Suppressor macrophage treated with lipopolysaccharide for 4 hours (primary cell): ENCODE measurements at places on chromosomes 4 and X.

- DNase-seq = no peak
Measured at GRCh38 chrX:105553118-105553517, 269.2 kb upstream of the NRK start.

DNA sequence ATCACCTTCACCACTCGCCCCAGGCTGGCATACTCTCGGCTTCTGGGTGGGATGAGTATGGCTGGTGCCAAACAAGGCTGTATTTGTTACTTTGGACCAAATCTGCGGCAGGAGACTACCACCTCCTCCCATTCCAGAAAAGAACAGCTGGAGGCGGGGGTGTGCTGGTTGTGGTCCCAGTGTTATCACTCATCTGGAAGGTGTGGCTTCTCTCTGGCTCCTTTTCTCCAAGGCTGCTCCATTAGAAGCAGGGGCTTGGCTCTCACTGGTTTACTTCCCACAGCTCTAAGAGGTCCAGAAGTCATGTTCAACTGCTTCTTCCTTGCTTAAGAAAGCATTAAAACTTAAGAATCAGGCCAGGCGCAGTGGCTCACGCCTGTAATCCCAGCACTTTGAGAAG is 2.6 kb upstream of the TRIML2 start:
- no peak for DNase-seq

GRCh38 chr4:53788621-53789020 is 197.3 kb upstream of the LNX1 start:
- DNase-seq = no peak

DNA sequence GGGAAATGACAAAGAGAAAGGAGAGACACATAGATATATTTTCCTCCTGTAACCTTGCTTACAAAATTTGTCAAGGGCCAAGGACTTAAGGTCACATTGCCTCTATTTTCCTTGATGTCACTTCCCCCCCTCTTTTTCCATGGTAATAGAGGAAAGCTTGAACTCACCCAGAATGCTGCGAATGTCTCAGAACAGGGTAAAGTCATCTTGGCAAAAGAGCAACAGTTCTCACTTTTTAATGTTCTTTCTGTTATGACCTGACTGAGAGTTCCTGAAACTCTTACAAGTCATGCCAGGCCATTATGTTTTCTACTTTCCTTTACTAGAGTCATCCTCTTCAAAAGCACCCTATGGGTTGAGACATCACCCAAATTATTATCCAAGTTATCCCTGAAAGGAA is 50.7 kb upstream of the PRDM5 start:
- no peak for DNase-seq

GRCh38 chrX:29858714-29859113 is 356.6 kb upstream of the MAGEB2 start:
- DNase-seq = no peak

GRCh38 chrX:48968377-48968776 is 3.3 kb downstream of the KCND1 start:
- DNase-seq = no peak

- no peak for DNase-seq
Measured at GRCh38 chrX:110015032-110015431, 12.1 kb downstream of the TMEM164 start.

GRCh38 chrX:153953342-153953830 is 8.9 kb upstream of the RENBP start:
- peak; percentile 66 for DNase-seq

GRCh38 chrX:95040104-95040503 is 1366.1 kb downstream of the FAM133A start:
- no peak for DNase-seq

DNA sequence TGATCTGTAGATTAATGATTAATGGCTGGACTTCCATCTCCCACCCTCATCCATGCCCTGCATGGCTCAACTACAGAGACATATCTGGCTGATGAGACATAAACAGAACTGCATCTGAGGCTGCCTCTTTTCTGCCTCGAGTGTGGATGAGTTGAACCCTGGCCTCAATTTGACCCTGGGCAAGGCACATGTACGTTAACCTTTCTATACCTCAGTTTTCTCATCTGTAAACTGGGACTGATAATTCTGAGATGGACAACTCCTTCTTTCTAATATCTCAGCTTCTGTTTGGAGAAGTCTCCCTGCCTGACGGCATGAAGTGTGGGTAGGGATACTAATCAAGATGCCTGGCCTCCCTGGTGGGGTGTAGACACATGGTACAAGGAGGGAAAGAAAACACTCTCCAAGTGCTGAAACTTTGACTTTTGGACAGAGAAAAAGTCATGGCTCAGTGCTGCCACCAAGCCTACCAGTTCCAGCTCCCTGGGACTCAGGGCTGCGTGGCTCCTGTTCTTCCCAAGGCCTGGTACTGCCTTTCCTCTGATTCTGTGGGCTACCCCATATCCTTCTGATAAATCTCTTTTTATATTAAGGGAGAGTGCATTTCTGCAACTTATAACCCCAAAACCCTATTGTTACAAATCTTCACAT is 64.4 kb downstream of the HAUS3 start:
- no peak for DNase-seq

- peak; percentile 29 for DNase-seq
Measured at GRCh38 chrX:71618303-71618721, at the start of gene CXCR3. TSS of gene CXCR3 (minus strand) at chrX:71618511. CDS start at chrX:71618449, 62 bp downstream.

GRCh38 chr4:94451051-94451694 is 569 bp upstream of the PDLIM5 start:
- no peak for DNase-seq

GRCh38 chrX:28988246-28988645 is 401.0 kb downstream of the IL1RAPL1 start:
- no peak for DNase-seq

DNA sequence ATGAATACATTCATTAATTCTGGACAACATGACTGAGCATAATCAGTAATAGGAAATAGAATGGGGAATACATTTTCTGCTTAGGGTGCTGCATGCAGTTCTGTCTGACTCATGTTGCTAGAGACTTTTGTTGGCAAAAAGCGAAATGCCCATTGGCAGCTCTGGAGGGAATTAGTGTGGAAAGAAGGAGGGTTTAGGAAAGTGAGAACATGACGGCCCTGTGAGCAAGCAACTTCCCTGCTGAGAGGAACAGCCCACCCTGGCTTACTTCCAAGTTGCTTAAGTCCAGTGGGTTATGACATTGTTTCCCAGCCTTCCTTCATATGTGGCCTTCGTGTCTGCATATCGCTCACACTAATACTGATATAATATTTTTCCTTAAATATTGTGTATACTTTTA is 13.8 kb downstream of the MAD2L1 start:
- peak; percentile 93 for DNase-seq

DNA sequence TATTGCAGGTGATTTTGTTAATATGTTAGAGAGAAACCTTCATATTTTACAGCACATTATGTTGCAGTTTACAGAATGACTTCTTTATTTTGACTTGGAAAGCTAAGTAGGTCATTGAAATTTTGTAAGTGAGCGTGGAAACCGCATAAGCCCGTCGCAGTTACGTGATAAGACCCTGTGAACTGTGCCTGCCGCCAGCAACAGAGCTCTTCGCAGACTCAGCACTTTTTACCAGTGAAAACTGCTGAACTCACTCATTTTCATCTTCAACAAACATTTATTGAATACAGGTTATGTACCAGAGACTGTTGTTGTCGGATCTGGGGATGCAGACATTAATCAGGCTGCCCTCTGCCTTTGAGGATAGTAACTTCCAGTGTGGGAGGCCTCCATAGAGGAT is 355.7 kb downstream of the HS3ST1 start:
- DNase-seq = no peak

GRCh38 chrX:78106651-78106986 is 2.6 kb downstream of the PGK1 start:
- DNase-seq = peak; percentile 34

DNA sequence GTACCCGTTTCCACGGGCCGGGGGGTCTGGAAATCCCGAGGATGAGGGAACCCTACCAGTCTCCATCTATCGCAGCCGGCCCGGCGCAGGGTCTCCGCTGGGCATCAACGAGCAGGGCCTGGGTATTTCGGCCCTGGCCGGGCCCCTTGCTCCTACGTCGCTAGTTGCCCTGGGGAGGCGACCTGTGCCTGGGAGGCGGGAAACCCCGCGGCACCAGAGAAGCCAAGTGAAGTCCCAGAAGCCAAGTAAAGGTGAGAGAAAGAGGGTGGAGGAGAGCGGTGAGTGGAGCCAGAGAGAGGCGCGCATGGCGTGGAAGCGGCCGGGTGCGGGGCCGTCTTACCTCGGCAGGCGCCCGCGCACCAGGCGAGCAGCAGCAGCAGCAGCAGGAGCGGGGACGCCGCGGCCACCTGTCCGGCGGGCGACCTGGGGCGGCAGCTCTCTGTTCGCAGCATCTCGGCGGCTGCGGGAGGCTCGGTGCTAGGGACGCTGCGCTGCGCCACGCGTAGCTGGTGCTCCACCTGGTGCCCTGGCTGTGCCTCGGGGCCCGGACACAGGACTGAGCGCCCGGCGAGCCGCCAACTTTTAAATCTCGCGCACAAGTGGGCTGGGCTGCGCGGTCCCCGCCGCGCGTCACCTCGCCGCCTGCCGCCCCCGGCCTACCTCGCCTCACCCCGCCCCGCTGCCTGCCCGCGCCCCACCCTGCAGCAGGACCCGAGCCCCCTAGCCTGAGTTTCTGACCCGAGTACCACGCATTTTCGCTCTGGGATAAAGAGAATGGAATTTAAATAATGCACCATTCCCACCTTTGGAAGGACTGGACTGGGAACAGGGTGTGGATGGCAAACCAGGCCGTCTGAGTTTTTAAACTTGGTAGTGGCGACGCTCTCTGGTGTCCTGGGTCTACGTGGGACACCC is at the start of gene NMU:
Gene NMU, minus strand, starts transcription at position 558 of the 915 bp plus-strand sequence. Its CDS starts 106 bp downstream, at position 452.
- peak; percentile 18 for DNase-seq

DNA sequence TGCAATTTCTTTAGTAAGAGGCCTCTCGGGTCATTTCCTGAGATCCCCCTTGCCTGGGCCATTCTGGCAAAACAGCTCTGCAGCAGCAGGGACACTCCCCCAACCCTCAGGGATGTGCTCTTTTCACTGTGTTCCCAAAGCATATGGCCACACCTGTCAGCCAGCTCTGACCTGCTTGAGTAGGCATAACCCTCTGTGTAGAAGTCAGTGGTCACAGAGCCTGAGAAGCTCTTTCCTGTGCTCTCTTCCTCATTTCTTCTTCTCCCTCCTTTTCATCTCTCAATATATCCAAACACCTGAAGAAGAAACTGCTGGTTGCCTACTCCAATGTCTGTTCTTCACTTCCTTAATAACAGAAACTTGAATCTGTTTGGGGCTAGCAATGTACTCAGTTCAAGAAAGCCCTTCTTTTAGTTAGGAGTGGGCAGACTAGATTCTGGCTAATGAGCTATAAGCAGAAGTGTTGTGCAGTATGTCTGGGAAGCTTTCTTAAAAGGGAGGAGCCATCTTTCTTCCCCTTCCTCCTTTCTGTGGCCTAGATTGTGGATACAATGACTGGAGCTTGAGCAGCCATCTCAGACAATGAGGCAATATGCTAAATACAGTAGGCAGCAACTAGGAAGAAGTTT is 73.3 kb downstream of the PRPS1 start:
- peak; percentile 65 for DNase-seq

- DNase-seq = no peak
Measured at GRCh38 chr4:40190465-40190864, 6.4 kb upstream of the RHOH start.

DNA sequence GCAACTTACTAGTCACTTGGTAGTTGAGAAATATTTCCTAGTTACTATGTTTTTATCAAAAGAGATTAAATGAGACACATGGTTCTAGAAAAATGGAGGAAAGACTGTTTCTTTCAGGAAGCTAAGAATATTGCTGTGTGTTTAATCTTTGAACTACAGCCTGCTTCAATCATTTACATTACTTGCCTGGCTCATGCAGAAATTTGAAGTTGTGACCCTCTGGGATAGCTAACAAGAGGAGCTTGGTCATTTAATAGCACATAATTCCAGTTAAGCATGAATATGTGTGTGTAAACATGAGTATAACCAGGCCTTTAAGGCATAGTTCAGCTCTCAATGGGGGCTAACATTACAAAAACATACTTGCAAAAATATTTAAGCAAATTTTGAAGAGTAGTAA is 44.6 kb upstream of the SLC25A4 start:
- DNase-seq = no peak

DNA sequence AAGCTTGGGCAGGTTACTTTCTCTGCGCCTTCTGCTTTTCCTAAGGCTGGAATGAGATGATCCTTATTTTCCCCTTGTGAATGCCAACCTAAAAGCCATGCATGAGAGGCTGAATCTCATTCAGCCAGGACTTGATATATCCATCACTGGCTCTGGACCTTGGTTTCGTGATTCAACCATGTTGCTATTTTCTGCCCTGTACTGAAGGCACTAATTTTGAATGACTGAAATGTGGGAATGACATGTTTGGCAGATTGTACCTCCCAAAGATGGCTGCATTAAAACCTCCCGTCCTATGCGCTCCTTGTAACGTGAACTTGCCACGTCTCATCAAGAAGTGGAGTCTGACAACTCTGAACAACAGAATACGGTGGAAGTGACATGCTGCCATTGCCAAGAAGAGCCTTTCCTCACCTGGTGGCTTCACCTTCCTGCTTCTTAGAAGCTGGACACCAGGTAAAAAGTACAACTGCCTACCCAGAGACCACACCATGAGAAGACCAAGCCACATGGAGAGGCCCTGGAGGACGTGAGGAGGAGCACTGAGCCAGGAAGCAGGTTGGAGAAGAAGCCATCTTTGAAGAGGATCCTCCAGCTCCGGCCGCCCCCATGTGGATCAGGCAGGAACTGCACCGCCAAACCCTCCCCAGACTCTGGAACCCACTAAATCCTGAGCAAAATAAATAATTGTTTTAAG is 174.5 kb downstream of the NSUN7 start:
- DNase-seq = peak; percentile 84

GRCh38 chr4:71261001-71261400 is 77.8 kb upstream of the SLC4A4 start:
- DNase-seq = no peak

DNA sequence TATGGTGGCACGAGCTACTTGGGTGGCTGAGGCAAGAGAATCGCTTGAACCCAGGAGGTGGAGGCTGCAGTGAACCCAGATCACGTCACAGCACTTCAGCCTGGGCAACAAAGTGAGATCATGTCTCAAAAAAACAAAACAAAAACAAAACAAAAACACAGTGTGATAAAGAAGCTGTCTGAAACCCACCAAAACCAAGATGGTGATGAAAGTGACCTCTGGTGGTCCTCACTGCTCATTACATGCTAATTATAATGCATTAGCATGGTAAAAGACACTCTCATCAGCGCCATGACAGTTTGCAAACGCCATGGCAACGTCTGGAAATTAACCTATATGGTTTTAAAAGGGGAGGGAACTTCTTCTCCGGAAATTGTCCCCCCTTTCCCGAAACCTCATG is 29.4 kb upstream of the OPHN1 start:
- DNase-seq = peak; percentile 36

GRCh38 chrX:8043121-8043520 is 115.9 kb upstream of the PNPLA4 start:
- DNase-seq = no peak

- DNase-seq = no peak
Measured at GRCh38 chr4:101355246-101355645, 7.9 kb upstream of the PPP3CA start.

GRCh38 chr4:147639388-147639787 is 22.2 kb downstream of the TMEM184C start:
- DNase-seq = no peak

- no peak for DNase-seq
Measured at GRCh38 chrX:69505772-69506616, 1.9 kb downstream of the NALF2 start.
